Fibroblast of the aortic adventitia (primary cell): ENCODE measurements at places on chromosomes 1 and 21. TPM values are rescaled to one million over a fixed set of nuclear protein-coding genes. Genes with fewer than 3 reads are reported as not detected.

C8B gene
- not detected in 2 replicates for total RNA-seq

CIART gene
- 9.8 and 26.8 TPM in 2 replicates for total RNA-seq

TDRD5 gene
- not detected in 2 replicates for total RNA-seq

TRIM45 gene
- total RNA-seq, result 3.3 and 8.1 TPM in 2 replicates

HPCAL4 gene
- total RNA-seq, result under 0.01 TPM in 1 of 2 replicates, not detected in the other

HHAT gene
- 4.7 and 8.5 TPM in 2 replicates for total RNA-seq

SPATA6 gene
- 8.7 and 10.5 TPM in 2 replicates for total RNA-seq

MAN1C1 gene
- 6.6 and 32.0 TPM in 2 replicates for total RNA-seq

SGIP1 gene
- 2.1 and 21.1 TPM in 2 replicates for total RNA-seq

LRP8 gene
- total RNA-seq, result 8.6 and 13.6 TPM in 2 replicates

GNPAT gene
- total RNA-seq, result 25.7 and 54.8 TPM in 2 replicates

C1QTNF12 gene
- total RNA-seq, result 0.65 and 1.4 TPM in 2 replicates

BEST4 gene
- 0.09 TPM in 1 of 2 replicates, not detected in the other for total RNA-seq

RIMS3 gene
- 0.36 and 0.57 TPM in 2 replicates for total RNA-seq
